ENCODE measurements at places on chromosomes 3 and 15.

- no peak for DNase-seq
Observed at GRCh38 chr3:161420746-161421145, 49.4 kb upstream of the SPTSSB start.

DNA sequence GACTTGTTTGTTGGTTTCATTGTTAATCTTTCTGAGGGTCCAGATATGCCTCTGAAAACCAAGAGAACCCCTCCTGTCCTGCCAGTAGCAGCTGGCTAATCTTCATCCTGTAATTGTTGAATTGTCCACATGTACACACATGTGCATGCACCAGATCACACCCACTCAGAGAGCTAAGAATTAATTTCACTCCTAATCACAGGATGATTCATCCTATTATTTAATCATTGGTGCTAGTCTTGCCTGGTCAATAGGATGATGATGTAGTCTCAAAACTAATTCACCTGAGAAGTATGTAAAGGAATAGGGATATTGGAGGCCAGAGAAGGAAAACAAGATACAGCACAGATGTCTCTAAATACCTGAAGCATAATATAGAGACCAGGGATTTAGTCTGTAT, 7.8 kb upstream of the AHSG start:
- DNase-seq: no peak

DNA sequence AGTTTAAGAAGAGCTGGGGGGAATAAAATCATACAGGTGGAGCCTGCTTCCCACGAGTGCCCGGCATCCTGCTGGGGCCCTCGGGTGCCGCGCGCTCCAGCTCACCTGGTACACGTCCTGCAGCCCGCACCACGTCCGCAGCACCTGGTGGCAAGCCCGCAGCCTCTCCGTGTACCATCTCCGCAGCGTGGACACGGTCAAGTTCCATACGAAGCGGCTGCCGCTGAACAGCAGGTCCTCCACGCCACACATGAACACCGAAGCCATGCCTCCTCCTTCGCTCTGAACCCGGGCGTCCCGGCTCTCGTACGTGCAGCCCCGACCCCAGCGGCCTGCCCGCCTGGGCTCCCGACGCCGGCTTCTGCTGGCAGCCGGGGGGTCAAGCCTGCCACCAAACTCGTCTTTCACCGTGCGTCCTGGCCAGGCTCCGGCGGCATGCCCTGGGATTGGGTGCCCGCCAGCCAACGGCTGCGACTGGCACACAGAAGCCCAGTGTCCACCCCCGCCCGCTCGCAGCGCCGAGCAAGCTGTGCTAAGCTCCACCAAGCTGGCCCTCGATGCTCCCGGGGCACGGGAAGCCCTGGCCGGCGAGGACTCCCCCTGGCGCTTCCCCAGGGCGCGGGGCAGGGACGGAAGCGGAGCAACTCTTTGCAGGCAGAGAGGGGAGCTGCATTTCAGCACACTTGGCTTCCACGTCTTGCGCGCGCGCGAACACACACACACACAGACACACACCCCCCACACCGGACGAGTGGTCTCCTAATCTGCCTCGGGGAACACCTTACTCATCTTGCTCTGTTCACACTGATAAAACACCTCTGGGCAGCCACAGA, at the start of gene FRMD4B:
Gene FRMD4B, minus strand, starts transcription at position 366 of the 833 bp plus-strand sequence. Its CDS starts 99 bp downstream, at position 267.
- no peak for DNase-seq

- no peak for DNase-seq
Observed at GRCh38 chr3:31873254-31873820, 107.7 kb downstream of the OSBPL10 start.

DNA sequence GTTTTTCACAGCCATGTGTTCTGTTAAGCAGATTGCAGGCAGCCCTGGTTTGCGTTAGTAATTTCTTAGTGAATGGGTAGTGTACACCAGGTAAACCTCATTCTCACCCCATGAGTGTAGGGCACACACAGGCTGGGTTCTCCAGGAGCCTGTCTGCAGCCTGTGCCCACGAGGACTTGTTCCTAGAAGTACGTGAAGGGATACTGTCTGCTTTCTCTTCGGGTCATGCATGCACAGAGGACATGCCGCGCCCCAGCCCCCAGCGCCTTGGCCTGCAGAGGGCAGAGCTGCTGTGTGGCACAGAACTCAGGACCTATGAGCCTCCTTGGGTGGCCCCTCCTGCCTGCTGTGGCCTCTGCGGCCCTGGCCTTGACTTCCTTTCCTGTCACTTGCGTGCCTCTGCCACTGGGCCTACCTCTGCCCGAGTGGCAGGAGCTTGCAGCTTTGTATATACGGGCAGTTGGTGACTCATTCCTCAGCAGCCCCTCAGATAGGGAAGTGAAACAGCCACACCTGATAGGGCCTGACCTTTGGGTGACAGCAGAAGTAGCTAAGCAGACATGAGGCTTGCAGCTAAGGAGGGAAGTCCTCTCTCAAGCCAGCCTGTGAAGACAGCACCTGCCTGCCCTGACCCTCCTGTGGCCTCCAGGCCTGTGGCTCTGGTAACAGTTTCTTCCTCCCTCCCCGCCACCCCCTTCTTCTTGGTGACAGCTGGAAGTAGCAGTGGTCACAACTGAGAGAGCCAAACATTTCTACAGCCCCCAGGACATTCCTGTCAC, 19.5 kb downstream of the PPCDC start:
- DNase-seq: no peak

DNA sequence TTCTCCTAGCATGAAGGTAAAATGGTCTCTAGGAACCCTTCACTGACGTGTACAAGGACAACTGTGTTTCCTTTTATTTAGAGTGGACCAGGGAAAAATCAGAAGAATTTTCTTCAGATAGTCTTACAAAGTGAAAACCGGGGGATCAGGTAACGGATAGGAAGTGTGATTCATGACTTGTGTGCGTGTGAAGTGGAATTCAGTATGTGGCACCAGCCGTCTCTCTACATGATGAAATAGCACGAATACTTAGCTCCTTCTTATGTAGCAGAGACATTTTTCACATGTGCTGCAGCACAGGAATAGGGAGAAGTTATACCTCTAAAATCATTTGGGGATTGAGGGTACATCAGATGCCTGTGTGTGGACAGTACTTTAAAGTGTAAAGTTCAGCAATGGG, 159.2 kb downstream of the MEX3B start:
- no peak for DNase-seq

DNA sequence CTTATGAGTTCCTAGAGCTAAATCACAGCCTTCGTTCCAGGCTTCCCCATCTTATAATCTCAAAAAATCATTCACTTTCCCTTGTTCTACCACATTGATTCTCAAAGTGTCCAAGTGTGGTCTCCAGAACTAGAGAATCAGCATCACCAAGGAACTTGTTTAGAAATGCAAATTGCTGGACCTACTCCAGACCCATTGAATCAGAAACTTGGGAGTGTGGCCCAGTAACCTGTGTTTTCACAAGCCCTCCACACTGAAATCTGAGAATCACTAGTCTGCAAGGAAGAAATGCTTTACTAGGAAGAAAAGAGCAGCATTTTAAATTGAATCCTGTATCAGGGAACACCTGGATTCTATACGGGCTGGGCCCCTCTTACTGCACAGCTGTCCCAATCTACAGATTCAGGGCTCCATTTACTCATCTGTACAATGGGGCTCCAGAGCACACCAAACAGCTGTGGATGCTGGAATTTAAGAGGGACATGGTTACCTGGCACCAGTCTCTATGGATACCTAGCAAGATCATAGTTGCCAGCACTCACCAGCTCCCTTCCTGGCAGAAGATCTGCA, 3.9 kb downstream of the MEGF11 start:
- no peak for DNase-seq

GRCh38 chr3:98440283-98440682, 22.7 kb upstream of the OR5K1 start:
- no peak for DNase-seq

DNA sequence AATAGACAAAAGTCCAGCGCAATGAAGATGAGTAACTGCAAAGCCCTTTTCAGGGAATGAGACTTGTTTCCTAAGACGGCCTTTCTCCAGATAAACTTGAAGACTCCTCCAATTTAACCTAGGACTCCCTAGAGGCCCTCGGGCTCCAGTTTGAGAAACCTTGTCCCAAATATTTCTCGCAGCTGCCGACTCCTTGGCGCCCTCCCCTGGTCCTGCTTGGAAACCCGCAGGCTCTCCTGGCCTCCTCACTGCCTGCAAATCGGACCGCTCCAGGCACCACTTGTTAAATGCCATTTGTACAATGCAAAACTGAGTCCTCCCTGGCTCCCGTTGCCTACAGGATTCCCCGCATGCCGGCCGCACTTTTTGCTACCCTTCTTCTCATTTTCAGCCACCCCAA, 36.8 kb downstream of the MUC4 start:
- DNase-seq: peak; percentile 46

GRCh38 chr3:195150181-195151118, 120.5 kb downstream of the XXYLT1 start:
- DNase-seq: peak; percentile 98

DNA sequence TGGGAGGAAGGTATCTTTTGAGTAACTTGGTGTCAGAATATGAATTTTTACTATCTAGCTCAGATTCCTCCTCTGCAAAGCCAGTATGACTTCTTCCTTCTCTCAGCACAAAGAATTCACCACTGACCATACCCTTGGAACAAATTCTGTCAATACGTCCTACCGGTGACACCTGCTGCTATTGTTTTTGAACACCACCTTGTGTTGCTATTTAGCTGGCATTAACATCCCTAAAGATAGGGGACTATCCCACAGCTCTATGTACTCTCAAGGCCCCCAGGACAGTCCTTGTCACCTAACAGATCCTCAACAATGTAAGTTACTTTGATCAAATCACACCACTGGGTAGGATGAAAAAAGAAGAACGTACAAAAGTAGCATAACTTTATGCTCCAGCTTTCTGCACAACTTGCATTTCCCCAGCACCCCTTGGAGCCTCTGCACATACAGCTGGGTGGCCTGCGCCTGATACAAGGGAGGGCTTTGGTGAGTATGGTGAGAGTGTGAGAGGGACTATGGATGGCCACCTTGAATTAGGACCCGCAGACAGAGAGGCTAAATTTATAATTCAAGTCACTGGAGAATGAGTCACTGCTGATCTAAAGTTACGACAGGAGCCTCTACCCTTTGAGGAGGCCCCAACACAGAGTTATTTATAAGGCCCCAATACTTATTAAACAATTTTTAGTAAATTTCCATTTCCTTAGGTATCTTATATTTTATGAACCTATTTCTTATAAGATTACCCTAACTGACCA, 2.3 kb upstream of the COLQ start:
- DNase-seq: no peak

- no peak for DNase-seq
Observed at GRCh38 chr3:88009066-88009465, 49.7 kb downstream of the CGGBP1 start.

- no peak for DNase-seq
Observed at GRCh38 chr15:74209997-74210671, 7.5 kb upstream of the STRA6 start.
